ENCODE measurements at places on chromosomes 4 and X. TPM values are rescaled to one million over a fixed set of nuclear protein-coding genes. Genes with fewer than 3 reads are reported as not detected.

- DNase-seq, result no peak
These were observed 59.8 kb downstream of the ACOX3 start for GRCh38 chr4:8380511-8381415.

Gene DUSP9
- 0.74 TPM for total RNA-seq

GRCh38 chr4:141763374-141763773 is 127.0 kb downstream of the IL15 start:
- DNase-seq, result no peak

GRCh38 chr4:107247738-107248137 is 211.6 kb upstream of the DKK2 start:
- no peak for DNase-seq

Gene PDLIM3
- total RNA-seq, result 148 TPM

DNA sequence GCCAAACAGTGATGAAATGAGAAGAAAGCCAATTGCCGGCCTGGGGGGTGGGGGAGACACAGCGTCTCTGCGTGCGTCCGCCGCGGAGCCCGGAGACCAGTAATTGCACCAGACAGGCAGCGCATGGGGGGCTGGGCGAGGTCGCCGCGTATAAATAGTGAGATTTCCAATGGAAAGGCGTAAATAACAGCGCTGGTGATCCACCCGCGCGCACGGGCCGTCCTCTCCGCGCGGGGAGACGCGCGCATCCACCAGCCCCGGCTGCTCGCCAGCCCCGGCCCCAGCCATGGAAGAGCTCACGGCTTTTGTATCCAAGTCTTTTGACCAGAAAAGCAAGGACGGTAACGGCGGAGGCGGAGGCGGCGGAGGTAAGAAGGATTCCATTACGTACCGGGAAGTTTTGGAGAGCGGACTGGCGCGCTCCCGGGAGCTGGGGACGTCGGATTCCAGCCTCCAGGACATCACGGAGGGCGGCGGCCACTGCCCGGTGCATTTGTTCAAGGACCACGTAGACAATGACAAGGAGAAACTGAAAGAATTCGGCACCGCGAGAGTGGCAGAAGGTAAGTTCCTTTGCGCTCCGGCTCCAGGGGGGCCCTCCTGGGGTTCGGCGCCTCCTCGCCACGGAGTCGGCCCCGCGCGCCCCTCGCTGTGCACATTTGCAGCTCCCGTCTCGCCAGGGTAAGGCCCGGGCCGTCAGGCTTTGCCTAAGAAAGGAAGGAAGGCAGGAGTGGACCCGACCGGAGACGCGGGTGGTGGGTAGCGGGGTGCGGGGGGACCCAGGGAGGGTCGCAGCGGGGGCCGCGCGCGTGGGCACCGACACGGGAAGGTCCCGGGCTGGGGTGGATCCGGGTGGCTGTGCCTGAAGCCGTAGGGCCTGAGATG is at the start of gene SHOX:
TSS of gene SHOX (plus strand) at position 180 of the 885 bp plus-strand sequence. CDS start at position 287, 107 bp downstream.
- no peak for DNase-seq

DNA sequence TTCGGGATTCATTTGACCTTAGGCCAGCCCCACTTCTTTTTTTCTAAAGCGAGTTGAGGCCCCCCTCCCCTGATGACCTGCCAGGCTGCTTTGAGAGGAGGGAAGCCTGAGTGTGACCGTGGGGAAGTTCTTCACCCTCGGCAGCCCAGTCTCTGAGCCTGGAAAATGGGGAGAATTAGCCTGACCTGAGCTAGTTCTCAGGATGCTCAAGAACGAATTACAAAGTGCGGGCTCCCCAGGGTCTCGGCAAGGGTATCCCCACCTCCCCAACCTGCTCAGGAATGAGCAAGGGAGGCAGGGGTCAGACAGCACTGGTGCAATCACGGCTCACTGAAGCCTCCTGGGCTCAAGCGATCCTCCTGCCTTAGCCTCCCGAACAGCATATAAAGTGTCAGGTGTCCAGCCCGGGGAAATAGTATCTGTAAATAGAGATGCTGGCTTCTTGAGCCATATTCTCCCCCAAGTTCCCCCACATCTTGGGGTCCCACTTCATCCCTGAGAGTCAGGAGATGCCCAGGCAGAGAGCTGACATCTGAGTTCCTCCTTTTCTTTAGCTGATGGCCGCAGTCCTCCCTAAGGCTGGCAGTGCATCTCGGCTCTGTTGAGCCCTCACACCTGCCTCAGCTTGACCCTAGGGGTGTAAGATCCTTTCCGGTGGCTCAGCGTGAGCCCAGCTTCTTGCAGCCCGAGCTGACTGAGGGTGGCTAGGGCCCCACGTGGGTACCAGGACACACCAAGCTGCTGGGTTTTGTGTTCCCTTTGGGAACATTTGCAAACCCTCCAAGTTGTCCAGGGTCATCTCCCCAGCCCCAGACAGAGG is 1.6 kb downstream of the DUSP9 start:
- DNase-seq, result no peak

DNA sequence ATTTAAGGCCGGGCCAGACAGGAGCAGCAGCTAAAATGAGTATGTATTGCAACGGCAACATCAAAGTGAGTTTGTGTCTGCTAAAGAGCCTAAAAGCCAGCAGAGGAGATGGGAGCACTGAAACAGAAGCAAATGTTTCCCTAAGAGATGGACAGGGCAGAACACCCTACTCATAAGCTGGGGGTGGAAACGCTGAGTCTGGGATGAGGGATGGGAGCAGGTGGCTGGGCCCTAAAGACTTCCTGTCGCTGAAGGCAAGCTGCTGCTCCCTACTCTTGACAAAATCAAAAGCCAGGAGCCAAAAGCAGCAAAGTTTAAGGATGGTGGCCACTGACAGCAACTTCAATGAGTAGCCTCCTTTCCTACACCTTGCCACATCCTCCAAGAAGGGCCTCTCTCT is 40.6 kb upstream of the NAP1L5 start:
- DNase-seq, result no peak

Gene GYPA
- not detected for total RNA-seq

GRCh38 chr4:140109737-140110136 is 44.2 kb downstream of the MAML3 start:
- DNase-seq, result no peak

DNA sequence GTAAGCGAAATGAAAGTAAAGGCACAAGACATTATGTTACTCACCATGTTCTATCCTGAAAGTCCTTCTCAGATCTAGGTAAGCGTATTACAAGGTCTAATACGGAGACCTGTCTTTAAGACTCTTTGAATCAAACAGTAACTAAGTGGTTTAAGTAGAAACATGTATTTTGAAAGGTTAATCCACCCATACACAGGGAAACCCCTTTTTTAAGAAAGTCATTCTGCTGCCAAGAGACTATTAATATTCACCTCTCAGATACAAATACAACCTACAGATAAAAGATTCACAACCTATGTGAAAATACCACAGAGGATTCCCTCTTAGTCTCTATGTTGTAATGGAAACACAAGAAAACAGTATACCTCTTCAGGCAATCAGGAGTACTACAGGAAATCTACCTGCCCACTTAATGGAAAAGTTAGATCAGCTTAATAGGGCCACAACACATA is 63.2 kb upstream of the TNIP3 start:
- DNase-seq, result no peak

DNA sequence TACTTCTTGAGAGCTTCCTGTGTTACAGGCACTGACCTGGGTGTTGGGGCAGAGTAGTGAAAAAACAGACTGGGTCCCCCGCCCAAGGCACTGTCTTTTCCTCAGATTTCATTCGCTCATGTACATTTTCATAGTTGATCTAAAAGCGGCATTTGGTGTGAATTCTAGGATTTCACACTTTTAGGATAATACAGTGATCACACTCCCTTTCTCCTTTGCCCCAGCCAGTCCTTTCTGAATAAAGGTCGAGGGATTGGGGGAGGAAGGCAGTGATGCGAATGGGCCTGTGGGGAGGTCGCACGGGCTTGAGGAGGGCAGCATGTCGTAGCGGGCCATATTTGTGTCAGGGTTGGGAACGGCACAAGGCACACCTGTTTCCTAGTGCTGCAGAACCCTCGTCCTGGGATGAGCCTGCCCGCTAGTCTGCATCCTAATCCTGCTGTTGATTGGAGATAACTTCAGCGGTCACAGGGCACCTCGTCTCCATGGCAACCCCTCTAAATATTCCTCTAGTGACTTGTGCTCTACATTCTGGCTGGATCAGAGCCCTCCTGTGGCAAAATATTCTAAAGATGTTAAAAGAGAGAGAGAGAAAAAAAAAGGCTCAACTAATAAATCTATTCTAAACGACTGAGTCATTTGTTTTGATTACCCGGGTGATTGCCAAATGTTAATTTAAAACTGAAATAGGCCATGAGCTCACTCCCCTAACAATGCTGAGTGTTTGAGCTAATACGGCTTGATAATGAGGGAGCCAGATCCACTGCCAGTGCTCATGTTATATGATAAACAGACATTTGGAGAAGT is 21.8 kb downstream of the FHL1 start:
- no peak for DNase-seq

Gene CXCL9
- total RNA-seq, result 0.74 TPM

- no peak for DNase-seq
These were observed 183.5 kb upstream of the FSTL5 start for GRCh38 chr4:162347156-162347841.

DNA sequence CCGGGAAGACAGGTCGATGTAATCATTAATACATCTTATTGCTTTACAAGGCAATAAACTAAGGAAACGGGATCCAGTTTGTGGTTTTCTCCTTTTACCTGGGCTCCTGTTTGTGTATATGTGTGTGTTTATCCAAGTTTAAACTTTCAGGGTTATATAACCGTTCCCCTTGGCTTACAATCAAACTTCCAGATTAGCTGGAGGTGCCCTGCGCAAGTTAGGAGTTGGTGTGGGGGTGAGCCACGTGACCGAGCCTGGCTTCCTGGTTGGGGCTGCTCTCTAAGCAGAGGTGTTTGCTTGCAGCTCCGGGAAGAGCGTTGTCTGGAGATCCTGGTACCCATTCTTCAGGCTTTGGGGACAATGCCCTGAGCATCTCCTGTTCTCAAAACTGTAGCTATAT is 129.2 kb downstream of the FHDC1 start:
- DNase-seq, result no peak

DNA sequence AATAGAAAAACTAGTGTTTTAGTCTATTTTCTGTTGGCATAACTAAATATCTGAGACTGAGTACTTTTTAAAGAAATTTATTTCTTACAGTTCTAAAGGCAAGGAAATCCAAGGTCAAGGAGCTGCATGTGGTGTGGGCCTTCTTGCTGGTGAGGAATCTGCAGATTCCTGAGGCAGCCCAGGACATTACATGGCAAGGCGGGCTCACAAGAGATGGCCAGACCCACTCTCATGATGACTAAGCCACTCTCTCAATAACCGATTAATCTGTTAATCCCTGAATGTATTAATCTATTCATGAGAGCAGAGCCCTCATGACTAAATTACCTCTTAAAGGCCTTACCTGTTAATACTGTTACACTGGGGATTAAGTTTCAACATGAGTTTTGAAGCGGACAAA is 340.8 kb downstream of the GRXCR1 start:
- no peak for DNase-seq

DNA sequence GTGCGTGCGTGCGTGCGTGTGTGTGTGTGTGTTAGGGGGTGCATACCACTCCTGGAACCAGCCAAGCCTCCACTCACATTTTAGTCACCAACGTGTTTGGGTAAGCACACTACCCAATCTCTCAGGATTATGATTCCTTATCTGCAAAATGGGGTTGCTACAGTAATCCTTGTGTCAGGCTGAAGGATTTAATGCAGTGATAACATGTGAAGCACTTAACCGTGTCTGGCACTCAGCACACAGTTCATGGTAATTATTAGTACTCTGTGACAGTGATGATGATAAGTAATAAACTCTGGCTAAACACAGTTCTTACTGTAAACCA is 57.3 kb downstream of the CLDN22 start:
- no peak for DNase-seq

DNA sequence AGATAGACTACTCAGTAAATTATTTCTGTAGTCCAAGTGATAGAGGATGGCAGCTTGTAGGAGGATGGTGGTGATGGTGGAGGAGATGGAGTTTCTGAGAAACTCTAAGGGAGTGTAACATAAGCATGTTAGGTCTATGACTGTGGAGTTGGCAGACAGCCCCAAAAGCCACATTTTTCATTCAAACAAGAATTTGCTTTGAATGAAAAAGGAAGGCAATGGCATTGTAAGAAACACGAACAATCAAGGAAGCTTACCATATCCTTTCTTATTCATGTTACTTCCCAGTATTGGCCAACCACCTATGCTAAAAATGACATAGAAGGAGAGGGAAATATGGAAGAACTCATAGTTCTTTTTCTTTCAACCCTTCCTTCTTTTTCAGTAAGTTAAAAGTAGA is 18.7 kb upstream of the SEC24B start:
- DNase-seq, result no peak

GRCh38 chr4:110124711-110125110 is 73.7 kb downstream of the ELOVL6 start:
- no peak for DNase-seq

Gene SOX3
- total RNA-seq, result not detected

Gene FTSJ1
- 31.7 TPM for total RNA-seq

Gene BEX3
- total RNA-seq, result 77.8 TPM

- no peak for DNase-seq
These were observed 228.8 kb downstream of the SHROOM3 start for GRCh38 chr4:76663824-76664223.

DNA sequence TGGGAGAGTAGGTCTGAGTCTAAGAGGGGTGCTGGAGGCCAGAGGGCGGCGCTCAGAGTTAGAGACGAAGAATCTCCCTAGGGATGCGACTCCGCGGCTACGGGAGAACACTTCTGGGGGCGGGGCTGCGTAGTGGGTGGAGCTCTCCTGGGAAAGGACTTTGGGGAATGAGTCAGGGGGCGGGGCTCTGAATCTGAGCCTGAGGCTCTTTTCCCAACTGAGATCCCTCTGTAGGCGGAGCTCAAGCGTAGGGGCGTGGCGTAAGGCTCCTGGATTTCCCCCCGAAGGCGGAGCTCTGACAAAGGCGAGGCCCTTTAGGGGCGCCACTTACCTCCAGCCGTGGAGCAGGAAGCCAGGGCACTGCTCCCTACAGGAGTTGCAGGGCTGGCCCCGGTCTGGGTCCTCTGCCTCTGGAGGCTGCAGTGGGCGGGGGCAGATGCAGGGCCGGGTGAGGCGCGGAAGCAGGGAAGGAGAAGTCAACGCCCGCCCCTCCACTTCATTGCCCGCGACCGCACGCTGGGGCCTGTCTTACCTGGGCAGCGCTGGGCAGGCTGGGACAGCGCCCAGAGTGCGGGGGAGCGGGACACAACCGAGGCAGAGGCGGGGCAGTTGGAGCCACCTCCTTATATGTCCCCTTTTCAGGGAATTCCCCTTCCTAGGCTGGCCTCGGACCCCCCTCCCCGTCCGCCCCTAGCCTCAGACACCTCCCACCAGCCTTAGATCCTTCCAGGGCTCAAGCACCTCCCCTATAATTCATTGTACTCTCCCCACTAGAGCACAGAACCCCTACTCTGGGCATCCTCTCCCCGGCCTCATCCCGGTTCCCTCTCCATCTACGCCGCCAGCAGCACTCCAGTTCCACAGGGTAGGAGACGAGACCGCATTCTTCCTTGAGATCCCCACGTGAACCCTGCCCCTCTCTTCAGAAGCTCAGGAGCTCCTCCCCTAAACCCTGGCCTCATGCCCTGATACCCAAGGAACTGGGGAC is 1.6 kb downstream of the PRICKLE3 start:
- no peak for DNase-seq

Measured in vagina (tissue), 2 donors.